ENCODE measurements at places on chromosomes 11 and 22.

DNA sequence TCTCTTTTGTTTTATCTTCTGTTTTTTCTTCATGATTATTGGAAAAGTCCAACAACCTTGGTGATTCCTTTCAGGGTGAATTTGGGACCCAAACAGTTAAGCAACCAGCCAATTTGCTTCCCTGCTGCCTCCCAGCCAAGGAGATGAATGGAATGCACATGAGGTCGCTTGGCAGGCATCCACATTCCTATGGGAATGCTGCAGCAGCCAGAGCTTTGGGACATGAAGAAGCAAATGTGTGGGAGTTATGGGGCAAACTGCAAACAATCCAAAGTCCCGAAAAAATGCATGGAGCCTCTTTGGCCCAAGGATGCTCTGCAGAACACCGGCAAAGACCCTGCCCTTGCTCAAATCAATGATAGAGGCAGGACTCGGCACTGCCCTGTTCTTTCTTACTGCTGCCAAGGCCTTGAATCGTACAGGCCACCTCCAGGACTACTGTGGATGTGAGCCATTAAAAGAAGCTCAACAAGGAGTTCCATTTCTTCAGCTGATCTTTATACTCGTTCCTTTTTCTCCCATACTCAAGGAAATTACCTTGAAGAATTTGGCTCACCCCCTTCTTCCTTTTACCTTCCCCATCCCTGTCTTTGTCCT is 117.3 kb upstream of the TEAD1 start:
- DNase-seq = no peak

GRCh38 chr11:46296059-46296527 is 18.6 kb downstream of the CREB3L1 start:
- no peak for DNase-seq

GRCh38 chr22:44938886-44939285 is 70.9 kb downstream of the PHF21B start:
- no peak for DNase-seq

DNA sequence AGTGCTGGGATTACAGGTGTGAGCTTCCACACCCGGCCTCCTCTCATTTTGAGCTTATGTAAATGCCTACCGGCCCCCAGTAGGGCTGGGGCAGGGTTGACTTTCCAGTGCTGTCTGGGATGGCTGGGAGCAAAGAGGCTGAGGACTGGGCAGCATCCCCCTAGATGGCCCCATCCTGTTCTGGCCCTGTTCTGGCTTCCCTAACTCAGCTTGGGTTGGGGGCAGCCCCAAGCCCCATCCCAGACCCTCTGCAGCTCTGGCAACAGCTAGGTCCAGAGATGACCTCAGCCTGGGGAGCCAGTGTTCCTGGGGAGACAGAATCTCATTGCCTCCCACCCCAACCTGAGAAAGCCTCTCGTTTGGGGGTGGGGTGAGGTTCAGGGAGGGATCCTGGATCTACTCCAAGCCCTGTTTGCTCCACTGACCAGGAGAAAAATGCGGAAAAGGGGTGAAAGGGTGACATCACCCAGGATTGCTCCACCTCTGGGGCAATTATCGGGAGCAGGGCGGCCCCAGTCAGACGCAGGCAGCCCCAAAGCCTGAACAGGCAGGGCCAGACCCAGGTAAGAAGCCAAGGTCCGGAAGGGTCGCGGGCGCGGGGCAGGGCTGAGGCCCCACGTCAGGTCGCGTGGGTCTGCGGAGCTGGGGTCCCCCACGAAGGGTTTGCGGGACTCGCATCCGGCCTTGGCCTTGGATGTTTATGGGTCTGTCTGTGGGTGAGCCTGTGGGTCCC is at the start of gene PNPLA2:
Gene PNPLA2 (plus strand): TSS at position 519 of the 733 bp plus-strand sequence. CDS start 805 bp downstream, outside the sequence.
- DNase-seq = no peak

- no peak for DNase-seq
These were observed 33.5 kb downstream of the MMP7 start for GRCh38 chr11:102497061-102497460.

DNA sequence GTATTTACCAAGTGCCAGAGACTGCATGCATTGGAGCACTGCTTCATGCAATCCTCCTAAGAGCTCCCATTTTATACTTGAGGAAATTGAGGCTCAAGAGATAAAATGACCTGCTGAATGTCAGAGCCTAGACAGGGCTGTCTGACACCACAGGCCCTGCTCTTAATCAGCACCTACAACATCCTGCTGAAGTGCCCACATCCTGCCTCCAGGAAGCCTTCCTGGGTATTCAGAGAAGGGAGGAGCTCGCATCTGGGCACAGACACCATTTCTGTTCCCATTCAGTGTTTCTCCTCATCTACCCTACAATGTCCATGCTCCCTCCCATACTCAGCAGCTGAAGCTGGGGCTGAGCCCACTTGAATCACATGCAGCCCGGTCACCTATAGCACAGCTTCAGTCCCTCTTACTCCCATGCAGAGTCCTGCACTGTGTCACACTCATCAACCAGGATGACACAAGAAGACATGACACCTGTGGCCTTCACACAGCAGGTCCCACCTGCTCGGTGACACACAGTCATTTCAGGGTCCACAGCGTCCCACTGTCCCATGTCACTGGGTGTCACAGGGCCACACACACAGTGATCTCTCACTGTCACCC is 53.1 kb downstream of the PDE2A start:
- DNase-seq = no peak

- no peak for DNase-seq
These were observed 1.9 kb downstream of the BID start for GRCh38 chr22:17772249-17772957.

DNA sequence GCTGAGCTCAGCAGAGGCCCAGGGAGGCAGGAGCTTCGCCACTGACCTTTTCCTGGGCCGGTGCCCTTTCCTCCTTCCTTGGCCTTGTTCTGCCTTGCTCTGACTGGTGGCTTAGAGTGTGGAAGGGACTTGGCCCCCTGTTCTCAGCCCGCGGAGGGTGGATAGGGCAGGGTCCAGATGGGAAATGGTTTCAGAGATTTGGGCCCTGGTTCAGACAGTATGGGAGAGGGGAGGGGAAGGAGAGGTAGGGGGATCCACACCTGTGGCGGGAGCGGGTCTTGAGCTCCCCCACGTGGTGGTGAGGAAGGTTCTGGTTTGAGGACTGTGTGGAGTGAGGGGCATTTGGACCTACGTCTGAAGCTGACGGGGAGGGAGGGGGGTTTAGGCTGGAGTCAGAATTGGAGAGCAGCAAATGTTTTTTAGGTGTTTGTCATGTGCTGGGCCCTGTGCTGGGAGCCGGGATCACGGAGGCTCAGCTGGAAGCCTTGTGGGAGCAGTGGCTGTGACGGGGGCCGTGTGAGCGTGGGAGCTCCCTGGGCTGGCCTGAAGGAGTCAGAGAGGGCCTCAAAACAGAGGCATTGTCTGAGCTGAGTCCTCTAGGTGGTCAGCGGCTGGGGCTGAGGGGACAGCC is 27.2 kb downstream of the SHANK3 start:
- DNase-seq = no peak

DNA sequence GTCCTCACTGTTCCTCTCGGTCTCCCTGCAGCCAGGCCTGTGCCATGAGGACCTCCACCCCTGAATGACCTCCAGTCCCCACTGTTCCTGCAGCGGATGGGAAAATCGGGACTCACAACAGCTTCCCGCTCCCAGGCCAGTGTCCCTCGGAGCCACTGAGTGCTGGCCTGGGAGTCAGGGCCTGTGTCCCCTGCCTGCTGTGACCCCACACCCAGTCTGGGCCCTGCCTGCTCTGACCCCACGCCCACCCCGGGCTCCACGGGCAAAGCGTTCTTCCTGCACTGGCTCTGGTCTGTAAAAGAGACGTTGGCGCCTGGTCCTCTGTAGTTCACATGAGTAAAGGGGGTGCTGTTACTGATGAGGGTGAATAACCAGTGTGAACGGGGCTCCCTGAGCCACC is 73.0 kb upstream of the SHISAL1 start:
- no peak for DNase-seq

DNA sequence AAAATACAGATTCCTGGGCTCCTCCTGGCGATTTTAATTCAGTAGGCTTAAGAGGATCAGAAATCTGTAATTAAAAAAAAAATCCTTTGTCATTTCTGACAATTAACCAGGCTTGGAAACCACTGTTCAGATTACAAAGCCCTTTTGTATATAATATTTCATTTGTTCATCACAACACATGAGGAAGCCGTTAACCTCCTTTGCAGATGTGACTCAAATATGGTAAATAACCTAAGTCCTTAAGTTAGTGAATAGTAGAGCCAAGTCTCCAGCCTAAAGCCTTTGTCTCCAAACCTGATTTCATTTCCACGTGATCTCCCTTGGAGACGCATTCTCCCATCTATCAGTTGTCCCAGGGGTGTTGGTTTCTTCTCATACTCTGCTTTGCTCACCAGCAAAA is 67.6 kb downstream of the UBASH3B start:
- DNase-seq = no peak
